Left forelimb (tissue), 1 donor: ENCODE measurements at places on chromosomes 11 and 22.

GRCh38 chr22:22673628-22674027, 29.2 kb downstream of the GGTLC2 start:
- no peak for DNase-seq

- no peak for DNase-seq
Measured at GRCh38 chr11:1916132-1916985, 3.1 kb upstream of the TNNT3 start.

DNA sequence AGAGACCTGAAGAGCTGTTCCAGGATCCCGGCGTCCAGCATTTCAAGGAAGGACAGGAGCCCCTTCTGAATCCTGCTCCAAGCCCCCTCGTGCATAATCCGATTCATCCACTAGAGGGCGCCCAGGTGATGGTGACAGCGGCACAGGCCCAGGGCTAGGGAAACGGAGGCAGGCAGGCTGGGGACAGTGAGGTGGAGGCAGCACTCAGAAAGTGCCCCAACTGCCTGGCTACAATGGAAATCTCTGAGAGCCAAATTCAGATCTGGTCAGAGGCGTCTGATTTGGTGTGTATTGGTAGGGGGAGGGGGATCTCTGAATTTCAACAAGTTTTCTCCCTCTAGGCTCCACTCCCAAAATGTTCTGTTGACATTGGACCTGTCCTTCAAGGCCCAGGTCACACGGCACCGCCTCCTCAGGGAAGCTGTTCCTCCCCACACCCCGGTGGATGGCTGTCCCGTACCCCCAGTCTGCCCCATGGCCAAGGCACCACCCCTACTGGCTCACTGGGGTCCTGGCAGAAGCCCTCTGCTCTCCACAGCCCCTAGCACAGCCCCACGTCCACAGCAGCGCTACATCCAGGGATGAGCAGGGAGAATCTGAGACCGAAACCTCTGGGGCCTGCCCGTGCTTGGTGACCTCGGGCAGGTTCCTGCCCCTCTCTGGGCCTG, 142.9 kb downstream of the CRYBB2 start:
- no peak for DNase-seq

GRCh38 chr11:76207642-76208401, 1.5 kb upstream of the WNT11 start:
- peak; percentile 89 for DNase-seq

- DNase-seq = no peak
Measured at GRCh38 chr11:30483056-30483455, 103.1 kb downstream of the MPPED2 start.

- DNase-seq = no peak
Measured at GRCh38 chr11:70654016-70654415, 255.7 kb downstream of the CTTN start.

DNA sequence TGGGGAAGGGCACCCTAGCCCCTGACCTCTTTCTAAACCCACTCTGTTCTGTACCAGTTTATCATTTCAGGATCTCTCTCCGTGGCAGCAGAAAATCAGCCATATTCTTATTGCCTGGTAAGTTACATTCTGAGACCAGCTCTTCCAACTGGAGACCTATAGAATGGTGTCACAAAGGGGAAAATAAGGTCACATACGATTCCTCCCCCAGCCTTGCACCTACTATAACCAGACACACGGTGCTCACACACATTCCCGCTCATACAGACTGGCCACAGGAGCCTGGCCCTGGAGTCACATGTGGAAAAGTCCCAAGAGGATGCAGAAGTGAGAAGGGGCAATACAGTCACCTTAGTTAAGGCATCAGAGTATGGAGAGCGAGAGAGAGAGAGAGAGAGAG, 7.5 kb downstream of the MS4A8 start:
- no peak for DNase-seq

- no peak for DNase-seq
Measured at GRCh38 chr11:48228761-48229160, 12.2 kb downstream of the OR4B1 start.

- no peak for DNase-seq
Measured at GRCh38 chr11:38543986-38544385, 1946.0 kb upstream of the RAG2 start.

- peak; percentile 63 for DNase-seq
Measured at GRCh38 chr11:119372260-119373058, 9.0 kb downstream of the USP2 start.
